ENCODE measurements at places on chromosomes 3 and 15.

DNA sequence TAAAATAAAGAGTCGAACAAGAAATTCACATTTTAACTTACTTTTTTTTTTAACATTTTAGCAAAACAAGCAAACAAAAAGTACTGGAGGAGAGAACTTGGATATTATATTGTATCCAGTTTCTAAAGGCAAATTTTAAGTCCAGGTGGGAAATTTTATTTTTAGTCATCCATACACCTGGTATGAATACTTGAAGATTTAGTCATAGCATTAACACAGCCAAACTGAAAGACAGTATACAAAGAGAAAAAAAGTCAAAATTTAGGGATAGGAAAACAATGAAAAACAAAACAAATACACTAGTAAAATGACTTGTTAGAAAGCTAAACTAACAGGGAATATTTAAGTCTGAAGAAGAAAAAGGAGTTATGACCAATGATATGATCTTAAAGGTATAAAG is 69.1 kb downstream of the PROS1 start:
- DNase-seq = no peak

GRCh38 chr3:64158334-64158733 is 66.9 kb downstream of the PRICKLE2 start:
- no peak for DNase-seq

- DNase-seq = no peak
These were observed 401.5 kb upstream of the PROK2 start for GRCh38 chr3:72186400-72186855.

- DNase-seq = peak; percentile 53
These were observed 758 bp downstream of the SELENOK start for GRCh38 chr3:53890726-53891475.

GRCh38 chr3:46559091-46559704 is 6.9 kb downstream of the LRRC2 start:
- no peak for DNase-seq

- no peak for DNase-seq
These were observed 66.2 kb upstream of the SLC6A1 start for GRCh38 chr3:10926256-10926810.
